NCI-H2107 (cell line): ENCODE measurements at places on chromosomes 6 and 20.

DNA sequence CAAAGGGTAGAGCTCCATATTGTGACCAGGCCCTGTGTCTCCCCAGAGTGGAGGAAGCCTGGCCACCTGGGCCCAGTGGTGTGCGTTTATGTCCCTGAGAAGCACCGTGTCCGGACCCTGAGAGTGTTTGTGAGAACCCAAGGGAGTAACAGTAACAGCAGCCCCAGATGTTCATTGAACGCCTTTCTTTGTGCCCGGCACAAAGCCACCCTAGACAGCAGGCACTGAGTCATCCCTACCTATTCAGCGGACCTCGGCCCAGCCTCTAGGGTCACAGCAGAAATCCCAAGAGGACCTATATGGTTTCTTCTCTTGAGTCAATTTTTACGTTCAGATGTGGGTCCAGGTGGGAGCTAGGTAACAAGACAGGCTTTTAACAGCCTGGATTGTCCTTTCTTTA, 24.5 kb downstream of the BCAS4 start:
- DNase-seq, result no peak

- DNase-seq, result no peak
These were observed 126.9 kb upstream of the FAM83B start for GRCh38 chr6:54719633-54720032.

DNA sequence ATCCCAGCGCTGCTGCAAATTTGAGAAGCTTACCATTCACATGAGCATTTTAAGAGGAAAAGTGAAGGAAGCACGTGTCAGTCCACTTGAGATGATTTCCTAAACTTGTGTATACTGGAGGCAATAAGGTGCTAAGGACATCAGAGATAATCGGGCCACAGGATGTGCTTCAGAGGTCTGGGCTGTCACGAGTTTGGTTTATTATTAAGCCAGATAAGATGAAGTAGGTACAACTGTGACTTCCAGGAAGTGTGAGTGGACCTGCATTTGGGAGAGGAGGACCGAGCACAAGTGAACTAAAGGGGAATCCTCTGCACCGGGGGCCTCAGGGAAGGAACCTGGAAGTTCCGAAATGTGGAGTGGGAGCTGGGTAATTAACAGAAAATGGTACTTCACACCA, 1.4 kb downstream of the SAMD5 start:
- DNase-seq, result no peak

DNA sequence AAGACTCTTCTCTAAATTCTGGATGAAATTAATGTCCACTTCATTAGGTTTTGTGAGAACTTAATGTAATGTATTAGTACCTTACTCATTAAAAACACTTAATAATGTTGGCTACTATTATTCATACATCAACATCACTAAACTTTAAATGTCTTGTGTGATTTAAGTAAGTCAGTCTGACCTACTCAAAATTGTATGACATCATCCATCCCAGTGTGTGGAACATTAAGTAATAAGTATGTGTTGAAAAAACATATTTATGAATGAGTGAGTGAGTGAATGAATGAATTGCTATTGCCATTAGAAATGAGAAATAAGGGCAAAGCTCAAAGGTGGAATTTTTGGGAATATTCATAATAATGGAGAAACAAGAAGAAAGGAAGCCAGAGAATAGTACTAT, 285.8 kb downstream of the HTR1B start:
- DNase-seq, result no peak

GRCh38 chr20:63322146-63322932, 29.4 kb downstream of the COL20A1 start:
- DNase-seq, result no peak

GRCh38 chr6:161445021-161445799, 171.3 kb upstream of the AGPAT4 start:
- DNase-seq, result no peak

DNA sequence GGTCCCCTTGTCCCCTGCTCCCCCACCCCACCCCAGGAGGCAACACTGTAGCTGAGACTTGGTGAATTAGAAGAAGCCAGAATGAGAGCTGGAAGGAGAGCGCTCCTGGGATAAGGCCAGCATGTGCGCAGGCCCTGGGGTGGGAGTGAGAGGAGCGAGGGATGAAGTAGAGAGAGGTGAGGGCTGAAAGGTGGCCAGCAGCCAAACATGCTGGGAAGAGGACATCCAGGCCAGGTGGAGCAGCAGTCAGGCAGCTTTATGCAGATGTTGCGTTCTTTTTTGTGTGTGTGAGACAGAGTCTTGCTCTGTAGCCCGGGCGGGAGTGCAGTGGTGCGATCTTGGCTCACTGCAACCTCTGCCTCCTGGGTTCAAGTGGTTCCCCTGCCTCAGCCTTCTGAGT, 2.2 kb upstream of the BPIFB1 start:
- no peak for DNase-seq

- DNase-seq, result no peak
These were observed 507.3 kb upstream of the CITED2 start for GRCh38 chr6:139881728-139882211.

DNA sequence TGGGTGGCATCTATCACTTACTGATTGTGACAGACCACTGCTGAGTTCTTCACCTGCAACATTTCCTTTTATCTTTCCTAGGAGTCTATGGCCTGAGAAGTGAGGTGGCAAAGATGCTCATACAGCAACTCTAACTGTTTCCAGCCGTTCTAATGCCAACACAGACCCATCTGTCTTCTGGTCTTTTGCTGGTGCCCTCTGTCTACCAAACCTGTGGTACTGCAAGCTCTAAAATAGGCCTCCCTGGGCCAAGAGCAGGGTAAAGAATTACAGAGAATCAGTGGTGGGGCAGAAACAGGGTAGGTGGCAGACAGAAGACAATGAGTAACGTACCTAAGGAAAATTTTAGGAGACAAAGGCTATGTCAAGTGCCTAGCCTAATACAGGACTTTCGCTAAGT, 611.0 kb upstream of the FLRT3 start:
- DNase-seq, result no peak

- no peak for DNase-seq
These were observed 19.2 kb downstream of the BLTP3A start for GRCh38 chr6:34810936-34811632.

GRCh38 chr20:33894798-33895197, 83.7 kb downstream of the CHMP4B start:
- no peak for DNase-seq

GRCh38 chr6:30463242-30463641, 26.1 kb upstream of the HLA-E start:
- no peak for DNase-seq

- no peak for DNase-seq
These were observed 23.3 kb downstream of the STK38 start for GRCh38 chr6:36523936-36524499.

DNA sequence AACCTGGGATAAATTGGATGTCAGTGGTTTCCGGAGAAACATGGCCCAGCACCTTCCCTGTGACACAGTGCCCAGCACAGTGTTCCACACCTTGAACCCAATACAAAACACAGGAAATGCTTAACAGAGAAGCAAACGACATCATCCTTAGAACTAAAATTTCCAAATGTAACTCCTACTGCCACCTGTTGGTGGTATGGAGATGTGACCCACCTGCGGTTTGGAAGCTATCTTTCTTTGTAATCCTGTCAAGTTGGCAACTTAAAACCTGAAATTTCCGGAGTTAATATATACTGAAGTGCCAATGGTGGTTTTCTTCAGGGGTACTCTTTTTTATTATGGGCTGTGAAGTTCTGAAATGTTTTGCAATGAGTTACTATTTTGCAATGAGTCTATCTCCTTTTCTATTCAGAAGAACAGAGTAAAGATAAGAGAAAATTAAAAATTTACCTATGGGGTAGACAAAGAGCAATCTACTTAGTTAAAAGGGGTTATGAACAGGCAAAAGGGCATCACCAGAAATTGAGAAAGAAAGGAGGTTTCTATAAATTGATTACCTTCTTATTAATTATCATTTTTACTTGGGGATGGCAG, 658.8 kb downstream of the PTPRT start:
- DNase-seq, result no peak

DNA sequence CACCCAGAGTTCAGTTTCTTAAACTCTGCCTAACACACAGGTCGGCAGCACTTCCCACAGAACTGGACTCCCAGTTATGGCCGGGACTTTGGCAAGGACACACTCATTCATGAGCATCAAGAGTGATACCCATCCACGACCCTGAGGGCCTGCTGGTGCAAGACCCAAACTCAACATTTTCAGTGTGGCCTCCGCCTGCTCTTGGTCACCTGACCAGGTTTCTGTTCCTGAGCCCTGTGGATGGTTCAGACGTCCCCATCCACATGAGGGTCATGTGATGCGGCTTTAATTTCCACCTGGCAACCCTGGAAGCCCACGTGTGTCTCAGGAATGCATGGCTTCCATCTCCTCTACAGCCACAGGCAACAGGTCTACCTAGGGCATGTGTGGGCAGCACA, 245.3 kb downstream of the DLL1 start:
- DNase-seq, result no peak

- no peak for DNase-seq
These were observed 72.4 kb downstream of the MAP3K7 start for GRCh38 chr6:90514496-90514895.

- no peak for DNase-seq
These were observed 71.6 kb upstream of the SLC22A1 start for GRCh38 chr6:160050022-160050421.

- DNase-seq, result no peak
These were observed 117.9 kb downstream of the SGK1 start for GRCh38 chr6:134199848-134200606.

DNA sequence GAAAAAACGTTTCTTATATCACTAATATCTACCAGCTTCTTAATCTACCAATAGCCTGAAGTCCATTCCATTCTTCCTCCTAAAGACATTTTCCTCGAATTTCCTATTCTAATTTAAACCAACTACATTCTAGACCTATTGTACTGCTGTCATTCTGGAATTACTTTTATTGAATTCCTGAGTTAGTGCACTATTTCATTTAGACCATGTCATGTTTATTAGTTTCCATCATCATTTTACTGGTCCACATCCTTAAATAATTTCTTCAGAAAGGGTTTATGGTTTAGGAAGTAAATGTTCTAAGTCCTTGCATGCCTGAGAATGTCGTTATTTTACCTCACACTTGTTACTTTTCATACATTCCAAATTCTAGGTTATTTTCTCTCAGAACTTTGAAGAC, 13.2 kb downstream of the LCA5 start:
- DNase-seq, result no peak

DNA sequence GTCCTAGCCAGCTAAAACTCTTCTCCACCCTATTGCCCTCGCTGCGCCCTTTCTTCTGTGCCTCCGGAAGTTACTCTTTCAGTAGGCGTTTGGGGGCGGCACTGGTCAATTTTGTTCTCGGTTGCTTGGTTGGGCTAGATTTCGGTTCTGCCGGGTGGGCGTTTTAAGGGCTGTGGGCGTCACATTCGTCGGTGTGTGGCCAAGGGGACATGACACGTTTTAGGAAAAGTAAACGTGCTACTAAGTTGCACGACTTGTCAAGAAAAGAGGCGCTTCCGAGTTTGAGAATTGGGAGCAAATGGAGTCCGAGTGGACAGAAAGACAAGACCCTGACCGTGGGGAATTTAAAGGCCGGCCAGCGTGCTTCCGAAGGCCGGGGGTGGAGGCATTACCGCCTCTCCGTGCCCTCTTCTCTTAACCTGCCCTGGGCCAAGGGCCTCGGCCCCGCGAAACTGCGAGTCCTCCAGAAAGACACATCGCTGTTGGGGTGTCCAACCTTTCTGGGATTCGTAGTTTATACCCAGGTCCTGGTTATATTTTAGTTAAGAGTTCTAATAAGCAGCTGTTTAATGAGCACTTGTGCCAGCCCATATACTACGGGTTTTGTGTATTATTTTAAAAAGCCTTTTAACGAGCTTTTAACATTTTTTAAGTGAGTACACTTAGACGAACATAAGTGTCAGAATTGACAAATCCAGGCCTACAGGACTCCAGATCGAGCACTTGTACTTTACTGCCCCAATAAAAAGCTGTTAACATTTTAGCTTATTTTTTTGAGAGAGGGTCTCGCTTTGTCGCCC, 664 bp upstream of the BAG6 start:
- DNase-seq, result no peak

DNA sequence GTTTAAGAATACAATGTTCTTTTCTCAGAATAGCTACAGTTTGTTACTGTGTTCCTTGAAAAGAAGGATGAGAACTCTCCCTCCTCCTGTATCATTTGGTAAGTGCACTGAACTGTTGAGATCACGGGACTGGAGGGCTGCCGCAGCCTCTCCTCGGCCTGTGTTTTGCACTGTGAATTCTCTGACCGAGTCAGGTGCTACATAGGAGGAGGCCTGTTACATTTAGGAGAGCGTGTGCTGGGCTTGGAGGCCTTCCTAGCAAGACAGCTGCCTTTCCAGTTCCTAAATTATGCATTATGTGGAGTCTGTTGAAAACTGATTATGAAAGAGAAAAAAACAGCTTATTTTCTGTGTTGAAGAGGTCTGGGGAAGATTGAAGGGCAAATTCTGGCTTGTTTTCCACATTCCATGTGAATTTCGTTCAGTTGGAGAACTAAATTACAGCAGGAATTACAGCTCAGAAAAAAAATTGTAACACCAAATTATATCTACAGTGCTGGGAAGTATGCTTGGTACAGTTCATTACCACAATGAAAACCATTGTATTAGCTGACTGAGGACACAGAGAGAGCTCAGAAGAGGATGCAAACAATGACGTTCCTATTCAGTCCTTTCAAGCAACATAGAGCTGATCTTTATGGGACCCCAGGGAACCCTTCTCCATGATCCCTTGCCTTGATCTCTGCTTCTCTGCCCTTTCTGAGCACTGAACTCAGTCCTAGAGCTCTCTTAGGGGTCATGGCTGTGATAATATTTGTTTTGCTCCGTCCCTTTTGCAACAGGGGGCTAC, 2.8 kb downstream of the TMC2 start:
- DNase-seq, result no peak

DNA sequence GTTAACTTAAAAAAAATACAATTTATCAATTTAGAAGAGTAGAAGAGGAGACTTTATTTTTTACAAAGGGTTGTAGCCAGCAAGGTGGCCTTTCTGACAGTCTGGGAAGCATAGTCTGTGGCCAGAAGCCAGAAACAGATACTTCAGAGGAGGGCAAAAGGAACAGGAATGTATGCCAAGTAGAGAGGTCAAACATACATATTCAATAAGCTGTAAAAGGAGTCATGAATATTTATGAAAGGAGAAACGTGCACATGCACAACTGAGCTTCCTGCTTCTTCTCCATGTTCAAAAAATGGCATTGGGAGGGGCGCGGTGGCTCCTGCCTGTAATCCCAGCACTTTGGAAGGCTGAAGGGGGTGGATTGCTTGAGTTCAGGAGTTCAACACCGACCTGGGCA, 43.9 kb upstream of the FAM184A start:
- DNase-seq, result no peak

GRCh38 chr6:24887545-24888140, 48.1 kb downstream of the RIPOR2 start:
- DNase-seq, result no peak
